Central memory CD8-positive, alpha-beta T cell (primary cell): ENCODE measurements at places on chromosomes 3 and 15.

GRCh38 chr3:155872904-155873646, 2.6 kb downstream of the GMPS start:
- DNase-seq, result no peak

DNA sequence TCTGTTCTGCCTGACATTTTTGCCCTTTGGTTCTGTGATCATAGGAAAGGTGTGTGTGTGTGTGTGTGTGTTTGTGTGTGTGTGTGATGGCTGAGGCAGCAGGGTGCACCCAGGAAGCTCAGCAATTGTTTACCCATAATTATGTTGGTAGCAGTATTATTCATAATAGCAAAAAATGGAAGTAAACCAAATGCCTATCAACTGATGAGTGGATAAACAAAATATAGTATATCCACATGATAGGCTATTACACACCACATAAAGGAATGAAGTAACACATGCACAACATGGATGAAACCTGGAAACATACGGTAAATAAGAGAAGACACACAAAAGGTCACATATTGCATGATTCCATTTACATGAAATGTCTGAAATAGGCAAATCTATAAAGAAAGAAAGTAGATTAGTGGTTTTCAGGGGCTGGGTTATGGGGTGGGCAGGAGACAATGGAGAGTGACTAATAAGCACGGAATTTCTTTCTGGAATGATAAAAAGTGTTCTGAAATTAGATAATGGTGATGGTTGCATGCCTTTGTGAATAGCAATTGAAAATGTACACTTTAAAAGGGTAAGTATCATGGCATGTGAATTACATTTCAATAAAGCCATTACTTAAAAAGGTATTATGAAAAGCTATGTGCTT, 167.2 kb downstream of the POLR2M start:
- no peak for DNase-seq

DNA sequence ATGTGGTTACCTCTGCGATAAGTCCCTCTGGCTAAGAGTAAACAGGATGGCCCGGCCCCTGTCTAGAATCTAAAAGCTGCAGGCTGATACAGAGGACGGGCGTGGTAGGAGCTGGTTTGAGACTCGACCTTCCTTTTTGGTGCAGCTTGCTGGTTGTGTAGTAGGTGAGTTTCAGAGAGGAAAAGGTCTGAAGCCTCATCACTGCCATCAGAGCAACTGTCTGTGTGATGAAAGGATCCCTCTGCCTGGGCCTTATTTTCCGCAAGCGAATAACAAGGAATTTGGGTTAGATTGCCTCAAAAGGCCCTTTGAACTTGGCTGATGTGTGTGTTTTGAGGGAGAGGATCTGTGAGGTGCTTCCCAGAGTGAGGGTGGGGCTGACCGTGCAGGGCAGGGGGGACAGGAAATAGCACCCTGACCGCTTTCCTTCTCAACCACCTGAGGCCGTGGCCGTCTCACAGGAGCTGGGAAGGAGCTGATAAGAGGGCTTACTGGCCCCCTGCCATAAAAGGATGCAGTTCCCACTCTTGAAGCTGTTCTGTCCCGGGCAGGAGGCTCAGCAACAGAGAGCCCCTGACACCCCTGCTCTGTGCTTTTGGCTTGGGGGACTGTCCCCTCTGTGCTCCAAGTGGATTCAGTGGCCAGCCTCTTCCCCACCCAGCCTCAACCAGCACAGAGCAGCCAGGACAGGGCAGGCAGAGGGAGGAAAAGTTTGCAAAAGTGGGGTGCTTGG, 45.6 kb upstream of the TFRC start:
- no peak for DNase-seq

DNA sequence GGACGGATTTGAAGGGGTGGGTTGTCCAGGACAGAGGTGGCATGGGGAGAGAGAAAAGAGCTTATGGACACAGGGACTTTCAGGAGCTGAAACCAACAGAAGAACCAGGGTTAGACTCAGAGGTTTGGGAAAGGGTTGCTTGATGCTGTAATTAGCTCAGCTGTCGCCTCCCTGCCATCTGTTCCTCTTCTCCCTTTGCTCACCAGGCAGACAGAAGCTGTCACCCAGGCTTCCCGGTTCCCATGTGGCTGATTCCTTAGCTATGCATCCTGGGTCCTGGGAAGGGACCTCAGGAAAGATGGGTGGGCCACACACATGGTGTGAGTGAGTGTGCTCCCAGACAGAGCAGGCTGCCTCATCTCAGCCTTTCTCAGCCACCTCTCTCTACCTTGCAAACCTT, 14.1 kb downstream of the PTPN23 start:
- DNase-seq, result no peak

- no peak for DNase-seq
These were observed 74.0 kb downstream of the CHRNA7 start for GRCh38 chr15:32104061-32104995.

- no peak for DNase-seq
These were observed 10.0 kb upstream of the SLC22A13 start for GRCh38 chr3:38255627-38256026.

GRCh38 chr3:10553591-10554235, 48.3 kb upstream of the ATP2B2 start:
- no peak for DNase-seq

DNA sequence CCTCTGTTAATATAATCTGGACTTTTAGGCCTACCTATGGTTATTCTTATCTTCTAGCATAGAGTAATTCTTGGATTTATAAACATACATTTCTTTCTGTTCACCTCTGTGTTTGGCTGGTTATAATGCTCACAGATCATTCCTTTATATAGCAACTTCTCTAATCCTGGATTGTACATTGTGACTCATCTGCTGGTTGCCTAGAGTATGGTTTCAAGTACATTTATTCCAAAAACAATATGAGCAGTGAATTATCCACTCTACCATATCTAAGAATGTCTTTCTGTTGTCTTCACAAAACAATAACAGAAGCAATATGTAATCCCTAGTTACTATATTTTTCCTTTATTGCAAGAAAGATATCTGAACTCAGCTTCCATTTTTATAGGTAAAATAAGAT, 35.3 kb downstream of the FSIP1 start:
- no peak for DNase-seq

- DNase-seq, result no peak
These were observed 774.7 kb upstream of the ROBO1 start for GRCh38 chr3:80542456-80542855.

- no peak for DNase-seq
These were observed 45.1 kb downstream of the MUC4 start for GRCh38 chr3:195766671-195767070.

- DNase-seq, result no peak
These were observed 123.8 kb upstream of the PHLDB2 start for GRCh38 chr3:111735243-111735758.

- no peak for DNase-seq
These were observed 14.7 kb downstream of the NRROS start for GRCh38 chr3:196654006-196654734.

DNA sequence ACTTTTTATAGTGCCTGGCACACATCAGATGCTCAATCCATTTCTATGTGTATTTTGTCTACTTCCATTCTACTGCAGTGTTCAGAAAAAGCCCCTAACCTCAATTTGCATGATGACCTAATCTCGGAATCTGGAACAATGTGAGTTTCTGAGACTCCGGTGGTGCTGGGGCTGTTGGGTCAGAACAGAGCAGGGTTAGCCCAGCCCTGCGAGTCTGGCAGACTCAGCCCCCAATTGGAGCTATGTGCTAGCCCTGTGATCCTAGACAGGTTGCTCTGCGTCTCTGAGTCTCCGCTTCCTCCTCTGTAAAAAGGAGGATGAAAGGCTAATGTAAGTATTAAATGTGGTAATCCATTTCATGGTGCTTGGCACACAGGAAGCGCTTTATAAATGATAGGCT, 95.0 kb upstream of the ICE2 start:
- DNase-seq, result no peak

DNA sequence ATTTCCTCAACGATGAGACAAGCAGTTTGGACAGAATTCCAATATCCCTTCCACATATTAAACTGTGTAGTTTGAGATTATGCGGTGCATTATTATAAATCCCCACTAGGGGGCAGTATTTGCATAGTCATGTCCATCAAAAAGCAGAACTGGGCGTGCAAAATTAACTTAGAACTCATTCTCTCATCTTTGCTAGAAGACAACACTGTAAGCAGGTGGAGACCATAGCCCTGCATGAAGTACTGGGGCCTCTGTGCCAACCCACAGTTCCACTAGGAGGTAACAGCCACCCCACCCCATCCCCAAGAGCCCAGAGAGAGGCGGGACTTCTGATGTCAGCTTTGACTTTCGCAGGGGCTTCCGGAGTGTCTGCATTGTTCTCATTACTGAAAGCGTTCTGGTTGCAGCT, 106.6 kb upstream of the TMC3 start:
- no peak for DNase-seq

- DNase-seq, result no peak
These were observed 894.0 kb downstream of the ROBO2 start for GRCh38 chr3:77933926-77934325.

DNA sequence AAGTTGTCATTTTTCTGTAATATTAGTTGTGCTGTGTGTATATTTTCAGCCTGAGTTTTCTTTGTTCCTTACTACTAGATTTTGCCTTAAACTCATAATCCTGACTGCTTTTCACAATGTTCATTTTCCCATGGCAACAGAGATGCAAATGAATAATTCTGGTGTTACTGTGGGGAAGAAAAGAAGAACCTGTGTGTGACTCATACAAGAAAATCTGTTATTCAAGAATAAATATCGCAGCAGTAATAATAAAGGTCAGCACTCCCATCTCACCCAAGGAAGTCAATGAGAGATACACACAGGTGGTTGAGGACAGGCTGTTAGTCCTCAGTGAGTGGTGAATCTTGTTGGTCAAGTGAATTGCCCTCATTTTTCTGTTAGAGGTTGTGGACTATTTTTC, 656.6 kb upstream of the NAALADL2 start:
- DNase-seq, result no peak

GRCh38 chr3:193498215-193498614, 56.5 kb downstream of the ATP13A4 start:
- no peak for DNase-seq

- no peak for DNase-seq
These were observed 10.5 kb downstream of the ABI3BP start for GRCh38 chr3:100982710-100983109.

DNA sequence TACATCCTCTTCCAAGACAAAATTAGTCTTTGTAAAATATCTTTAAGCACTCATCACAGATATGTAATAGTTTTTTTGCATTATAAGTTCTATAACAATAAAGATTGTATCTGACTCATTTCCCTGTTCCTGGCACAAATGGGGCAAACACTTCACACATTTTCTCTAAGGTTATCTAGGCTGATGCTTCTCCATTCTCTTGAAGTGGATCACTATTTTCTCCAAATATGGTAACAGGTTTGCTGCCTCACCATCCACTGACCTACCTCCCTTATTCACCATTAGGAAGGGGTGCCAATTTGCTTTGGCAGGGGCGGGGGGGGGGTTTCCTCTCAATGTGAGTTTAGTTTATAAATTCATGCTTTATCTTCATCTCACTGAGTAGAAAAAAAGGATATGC, 767.7 kb upstream of the LMCD1 start:
- DNase-seq, result no peak

DNA sequence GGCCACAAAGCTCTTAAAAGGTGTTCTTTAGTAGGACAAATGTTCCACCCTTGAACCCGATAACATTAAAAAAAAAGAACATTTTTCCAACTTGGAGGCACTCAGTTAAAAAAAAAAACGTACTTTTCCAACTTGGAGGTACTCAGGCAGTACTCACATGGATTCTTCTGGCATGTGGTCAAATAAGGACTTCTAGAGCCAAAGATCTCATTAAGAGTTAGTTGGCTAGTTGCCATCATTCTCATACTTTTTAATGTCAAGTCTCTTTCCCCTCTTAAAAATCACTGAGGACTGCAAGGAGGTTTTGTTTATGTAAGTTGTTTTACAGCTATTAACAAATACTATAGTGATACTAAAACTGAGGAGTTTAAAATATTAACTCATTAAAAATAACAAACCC, 101.0 kb downstream of the CADPS start:
- no peak for DNase-seq

GRCh38 chr15:94238539-94239118, 7.3 kb downstream of the MCTP2 start:
- DNase-seq, result no peak

DNA sequence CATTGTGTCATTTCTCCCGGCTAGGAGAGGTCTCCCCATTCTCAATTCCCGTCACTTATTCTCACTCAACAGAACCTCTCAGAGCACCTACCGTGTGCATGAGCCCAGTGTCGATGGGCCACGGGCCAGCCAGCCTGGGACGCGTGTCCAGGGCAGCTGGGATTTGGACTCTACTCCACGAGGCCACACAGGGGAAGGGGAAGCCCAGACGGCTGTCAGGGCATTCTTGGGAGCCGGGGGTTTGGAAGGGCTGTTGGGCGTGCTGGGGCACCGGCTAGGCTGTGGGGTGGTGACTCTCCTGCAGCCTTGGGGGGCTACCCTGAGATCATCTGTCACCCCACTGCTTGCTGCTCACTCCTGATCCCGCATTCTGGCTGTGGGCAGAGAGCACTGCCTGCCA, 41.7 kb upstream of the PCSK6 start:
- DNase-seq, result peak; percentile 9

- no peak for DNase-seq
These were observed 123.1 kb downstream of the OPA1 start for GRCh38 chr3:193716150-193716549.

- no peak for DNase-seq
These were observed 444.7 kb upstream of the RBMS3 start for GRCh38 chr3:28836199-28836598.

GRCh38 chr3:62882676-62883200, 7.5 kb upstream of the CADPS start:
- DNase-seq, result no peak

DNA sequence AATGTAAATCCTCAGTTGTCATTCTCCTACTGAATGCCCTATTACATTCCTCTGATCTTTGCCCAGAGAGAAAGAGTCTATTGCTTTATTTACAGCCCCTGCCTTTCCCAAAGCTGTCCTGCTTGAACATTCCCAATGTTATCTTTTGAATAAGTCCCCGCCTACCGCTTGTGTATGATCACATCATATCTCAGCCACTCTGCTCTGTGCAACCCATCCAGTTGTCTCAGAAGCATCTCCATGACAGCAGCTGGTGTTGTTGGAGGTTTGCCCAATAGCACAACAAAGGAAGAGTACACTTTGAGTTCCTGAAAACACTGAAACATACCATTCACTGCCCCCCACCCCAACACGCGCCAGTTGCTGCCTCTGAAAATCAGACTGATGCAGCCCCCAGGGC, 22.0 kb upstream of the FAM3D start:
- DNase-seq, result no peak

GRCh38 chr15:31932576-31932975, 97.7 kb upstream of the CHRNA7 start:
- no peak for DNase-seq

- no peak for DNase-seq
These were observed 184.0 kb upstream of the ADAMTS9 start for GRCh38 chr3:64871834-64872249.

DNA sequence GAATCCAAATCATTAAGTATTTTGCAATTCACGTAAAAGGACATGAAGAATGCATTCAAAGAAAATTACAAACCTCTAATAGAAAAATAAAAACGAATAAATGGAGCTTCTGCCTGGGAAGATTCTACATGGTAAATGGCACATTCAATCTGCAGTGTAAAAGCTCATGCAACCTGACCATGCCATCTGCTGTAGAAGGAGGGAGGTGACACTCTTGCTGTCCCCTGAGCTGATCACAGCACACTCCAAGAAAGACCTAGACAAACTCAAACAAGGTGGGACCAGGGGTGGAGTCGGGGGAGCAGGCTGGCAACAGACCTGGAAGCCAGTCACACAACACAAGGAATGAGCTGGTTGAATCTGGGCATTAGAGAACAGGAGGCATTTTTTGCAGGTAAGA, 101.8 kb downstream of the BDH1 start:
- DNase-seq, result no peak
